Umbilical cord (tissue), 2 donors: ENCODE measurements at places on chromosomes 11 and 22. TPM values are rescaled to one million over a fixed set of nuclear protein-coding genes. Genes with fewer than 3 reads are reported as not detected.

GRCh38 chr11:123683428-123684170 lies 29.2 kb upstream of the SCN3B start:
- no peak for DNase-seq

GRCh38 chr11:21622995-21623394 lies 569.9 kb upstream of the ANO5 start:
- DNase-seq = no peak

DNA sequence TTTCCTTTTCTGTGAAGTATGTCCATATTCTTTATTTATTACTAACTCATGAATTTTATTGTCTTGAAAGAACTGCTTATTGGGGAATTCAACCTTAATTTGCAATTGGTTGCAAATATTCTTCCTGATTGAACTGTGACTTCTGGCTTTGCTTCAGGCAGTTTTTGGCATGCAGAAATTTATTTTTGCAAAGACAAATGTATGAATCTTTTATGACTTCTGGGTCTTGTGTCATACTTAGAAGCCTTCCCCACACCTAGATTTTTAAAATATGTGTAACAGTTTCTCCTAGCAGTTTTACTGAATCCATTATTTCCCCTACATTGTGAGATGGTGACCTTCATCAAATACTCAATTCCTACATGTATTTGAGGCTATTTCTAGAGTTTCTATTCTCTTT lies 12.3 kb downstream of the MRE11 start:
- no peak for DNase-seq

DNA sequence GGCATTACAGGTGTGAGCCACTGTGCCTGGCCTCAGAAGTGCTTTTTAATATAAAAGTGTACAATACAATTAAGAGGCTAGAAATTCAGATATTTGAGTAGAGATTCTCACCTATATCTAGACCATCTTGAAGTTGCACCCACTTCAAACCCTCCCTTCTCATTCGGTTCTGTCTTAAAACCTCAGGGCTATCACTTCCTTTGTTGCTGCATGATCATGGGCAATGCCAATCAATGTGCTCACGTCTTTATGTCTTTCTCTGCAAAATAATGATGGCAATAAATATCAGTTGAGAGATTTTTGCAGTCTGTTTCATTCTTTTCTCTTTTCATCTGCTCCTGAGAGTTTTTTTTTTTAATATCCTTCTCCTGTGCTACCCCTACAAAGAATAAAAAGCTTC lies 9.3 kb upstream of the NUP160 start:
- DNase-seq = no peak

DNA sequence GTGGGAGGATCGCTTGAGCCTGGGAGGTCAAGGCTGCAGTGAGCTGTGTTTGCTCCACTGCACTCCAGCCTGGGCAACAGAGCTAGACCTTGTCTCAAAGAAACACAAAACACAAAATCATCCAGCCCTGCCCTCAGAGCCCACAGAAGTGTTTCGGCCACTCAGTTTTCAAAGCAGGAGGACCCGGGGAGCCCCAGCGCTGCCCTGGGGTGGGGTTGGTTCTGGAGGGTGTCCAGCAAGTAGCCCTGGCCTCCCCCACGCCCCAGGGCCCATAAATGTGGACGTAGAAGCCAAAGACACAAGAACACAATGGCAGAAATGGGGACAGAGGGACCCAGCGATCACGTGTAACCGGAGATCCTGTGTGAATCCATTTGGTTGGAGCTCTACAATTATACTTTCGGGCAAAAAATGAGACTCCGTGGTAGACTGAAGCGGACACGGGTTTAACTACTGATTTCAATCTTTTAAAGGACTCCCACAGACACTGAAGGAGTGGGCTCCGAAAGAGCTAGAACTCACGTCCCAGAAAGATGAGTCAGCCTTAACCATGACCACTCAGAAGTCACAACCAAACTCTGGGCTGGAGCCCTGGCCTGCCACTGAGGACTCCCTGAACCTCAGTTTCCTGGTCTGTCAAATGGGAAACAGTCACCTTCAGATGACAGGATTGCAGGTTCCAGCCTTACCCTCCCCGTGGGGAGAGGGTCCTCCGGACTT lies 9.0 kb upstream of the CYTH4 start:
- DNase-seq = no peak

DNA sequence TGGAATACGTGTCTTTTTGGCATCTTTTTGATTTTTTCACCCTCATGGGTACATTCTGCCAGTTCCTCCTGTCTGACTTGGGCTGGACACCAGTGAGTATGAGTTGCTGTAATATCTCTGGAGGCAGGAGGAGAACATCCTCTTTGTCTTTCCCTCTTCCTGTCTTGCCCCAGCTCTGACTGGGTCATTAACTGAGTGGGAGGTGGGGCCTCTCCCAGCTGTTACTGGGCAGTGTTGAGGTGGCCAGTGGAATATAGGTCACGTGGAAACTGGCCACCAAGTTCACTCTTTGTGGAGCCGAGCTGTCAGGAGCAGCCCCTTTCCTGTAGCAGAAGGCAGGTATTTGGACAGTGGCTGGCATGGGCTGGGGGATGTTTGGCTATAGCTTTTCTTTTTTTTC lies 2.2 kb downstream of the GLB1L2 start:
- DNase-seq = no peak

GRCh38 chr22:46848197-46848596 lies 85.7 kb downstream of the TBC1D22A start:
- DNase-seq = peak; percentile 15

- peak; percentile 50 for DNase-seq
Observed at GRCh38 chr11:103601225-103601846, 435.1 kb upstream of the DDI1 start.

GRCh38 chr11:111976767-111977145 lies 39.6 kb downstream of the DIXDC1 start:
- DNase-seq = no peak

DNA sequence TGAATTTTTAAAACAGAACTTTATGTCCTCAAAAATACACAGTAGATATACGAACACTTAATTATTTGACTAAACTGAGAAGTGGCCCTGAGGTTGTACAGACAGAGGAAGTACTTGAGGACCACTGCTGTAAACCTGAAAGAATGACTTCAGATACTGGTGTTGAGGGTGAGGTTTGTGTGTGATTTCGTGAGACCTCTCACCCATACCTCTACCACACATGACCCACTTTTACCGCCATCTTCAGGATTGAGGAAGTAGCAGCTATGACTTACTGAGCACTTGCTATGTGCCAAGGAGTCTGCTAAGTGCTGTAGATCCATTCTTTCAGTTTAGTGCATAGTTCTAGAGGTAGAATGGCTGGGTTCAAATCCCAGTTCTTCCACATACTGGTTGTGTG lies 21.9 kb downstream of the MMP13 start:
- DNase-seq = no peak

GRCh38 chr22:17781319-17782031 lies 7.2 kb upstream of the BID start:
- DNase-seq = peak; percentile 56

GRCh38 chr11:128331317-128331716 lies 256.0 kb downstream of the ETS1 start:
- DNase-seq = no peak

DNA sequence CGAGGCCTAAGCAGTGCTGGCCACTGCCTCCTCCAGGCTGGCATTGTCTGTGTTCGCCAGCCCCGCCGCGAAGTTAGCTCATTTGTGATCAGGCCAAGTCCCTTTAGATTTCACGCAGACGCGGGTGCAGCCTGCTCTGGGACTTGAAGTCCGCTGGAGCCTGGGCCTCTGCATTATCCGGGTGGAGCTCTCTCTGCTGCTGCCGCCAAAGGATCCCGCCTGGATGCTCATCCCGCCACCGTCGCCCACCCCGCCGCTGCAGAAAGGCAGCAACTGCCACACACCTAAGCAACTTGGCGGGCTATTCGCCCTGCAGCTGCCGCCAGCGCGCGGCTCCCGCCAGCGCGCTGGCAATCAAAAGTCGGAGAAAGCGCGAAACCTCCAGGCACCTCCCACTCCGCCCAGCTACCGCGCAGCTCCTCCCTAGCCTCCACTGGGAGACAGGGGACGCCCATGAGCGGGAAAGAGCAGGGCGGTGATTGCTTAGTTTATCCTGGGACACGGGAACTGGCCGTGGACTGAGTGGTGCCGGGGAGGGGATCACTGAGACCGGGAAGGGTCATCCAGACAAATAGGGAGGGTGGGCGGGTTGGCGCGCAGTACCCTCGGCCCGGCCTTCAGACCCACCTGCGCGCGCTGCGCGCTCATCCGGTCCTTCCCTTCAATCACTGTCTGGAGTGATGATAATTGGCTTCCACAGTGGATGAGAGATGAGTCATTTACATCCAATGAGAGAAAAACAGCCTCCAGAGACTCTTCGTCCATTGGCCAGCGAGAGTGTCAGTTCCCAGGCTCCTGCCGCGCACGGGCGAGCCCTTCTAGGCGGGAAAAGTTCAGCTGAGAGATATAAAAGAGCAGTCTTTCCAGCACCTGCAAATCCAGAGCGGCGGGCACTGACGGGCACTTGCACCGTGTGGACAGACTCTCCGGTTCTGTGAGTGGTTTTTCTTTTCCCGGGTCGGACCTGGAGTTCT lies at the start of gene FAM111B:
TSS of gene FAM111B (plus strand) at position 875 of the 974 bp plus-strand sequence. CDS start 2,389 bp downstream, outside the sequence.
- DNase-seq = peak; percentile 96

DNA sequence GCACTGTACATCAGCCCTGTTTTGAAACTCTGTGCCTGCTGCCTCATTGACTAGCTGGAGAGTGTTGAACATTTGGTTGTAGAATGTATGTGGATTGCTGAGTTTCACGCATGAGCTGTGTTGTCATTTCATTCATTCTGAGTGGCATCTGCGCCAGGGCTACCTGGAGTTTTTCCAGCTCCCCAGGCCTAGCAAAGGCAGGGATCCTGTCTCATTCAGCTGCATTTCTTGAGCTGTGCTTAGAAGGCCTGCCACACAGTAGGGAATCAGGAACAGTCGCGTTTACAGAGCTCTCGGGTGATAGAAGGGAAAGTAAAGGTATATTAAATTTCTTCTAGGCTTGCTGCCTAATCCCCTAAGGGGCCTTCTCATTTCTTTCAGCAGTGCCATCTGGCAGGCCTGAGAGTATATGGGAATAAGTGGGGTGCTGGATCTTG lies 44.3 kb downstream of the PTPRJ start:
- DNase-seq = peak; percentile 29

DNA sequence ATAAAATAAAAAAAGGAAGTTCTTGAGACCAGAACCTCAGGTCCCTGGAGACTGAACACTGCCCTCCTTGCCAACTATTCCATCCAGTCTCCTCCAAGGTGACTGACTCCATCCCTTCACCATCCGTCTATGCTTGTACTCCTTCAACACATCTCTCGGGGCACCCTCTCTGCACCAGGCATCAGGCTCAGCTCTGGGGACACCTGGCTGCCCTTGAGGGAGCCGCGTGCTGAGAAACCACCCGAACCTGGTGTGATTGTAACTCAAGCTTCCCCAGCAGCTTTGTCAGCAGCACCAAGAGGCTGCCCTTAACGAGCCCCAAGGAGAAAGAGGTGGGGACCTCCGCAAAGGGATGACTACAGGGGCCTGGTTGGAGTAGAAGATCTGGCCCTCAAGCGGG lies 1.7 kb downstream of the PTPN5 start:
- no peak for DNase-seq

DNA sequence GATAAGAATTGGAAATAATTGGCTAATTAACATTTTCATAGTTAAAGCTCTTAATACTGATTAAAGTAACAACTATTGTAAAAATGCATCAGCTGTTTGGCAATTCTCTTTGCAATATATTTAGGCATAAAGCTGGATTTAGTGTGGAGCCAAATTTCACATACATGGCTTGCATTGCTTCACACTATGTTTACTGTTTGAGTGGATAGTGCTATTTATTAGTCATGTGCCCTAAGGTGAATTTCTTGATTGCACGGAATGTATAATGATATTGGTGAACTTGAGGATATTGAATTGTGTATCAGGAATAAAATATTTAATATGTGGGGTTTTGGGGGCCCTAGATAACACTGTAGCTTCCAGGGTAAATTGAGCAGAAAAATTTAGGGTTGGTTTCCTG lies 100.9 kb downstream of the AASDHPPT start:
- no peak for DNase-seq

GRCh38 chr11:14446701-14447169 lies 52.9 kb downstream of the COPB1 start:
- DNase-seq = no peak

DNA sequence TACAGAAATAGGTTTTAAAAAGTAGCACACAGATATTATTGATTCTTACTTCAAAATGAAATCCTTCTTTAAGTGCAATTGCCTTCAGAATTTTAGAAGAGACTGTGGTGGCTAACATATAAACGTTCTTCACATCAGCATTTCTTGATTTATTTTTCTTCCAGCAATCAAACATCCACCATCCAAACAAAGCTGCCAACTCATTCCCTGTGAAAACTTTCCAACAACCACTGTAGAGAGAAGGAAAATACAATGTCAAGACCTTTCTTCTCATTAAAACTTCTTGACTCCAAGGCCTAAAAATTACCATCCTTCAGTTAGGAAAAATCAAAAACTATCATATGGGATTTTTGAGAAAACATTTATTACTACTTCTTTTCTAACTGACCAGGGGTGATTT lies 34.0 kb upstream of the P4HA3 start:
- no peak for DNase-seq

- DNase-seq = no peak
Observed at GRCh38 chr11:130945896-130946295, 29.6 kb upstream of the SNX19 start.

- DNase-seq = peak; percentile 79
Observed at GRCh38 chr11:47514825-47515647, 37.9 kb downstream of the CELF1 start.

DNA sequence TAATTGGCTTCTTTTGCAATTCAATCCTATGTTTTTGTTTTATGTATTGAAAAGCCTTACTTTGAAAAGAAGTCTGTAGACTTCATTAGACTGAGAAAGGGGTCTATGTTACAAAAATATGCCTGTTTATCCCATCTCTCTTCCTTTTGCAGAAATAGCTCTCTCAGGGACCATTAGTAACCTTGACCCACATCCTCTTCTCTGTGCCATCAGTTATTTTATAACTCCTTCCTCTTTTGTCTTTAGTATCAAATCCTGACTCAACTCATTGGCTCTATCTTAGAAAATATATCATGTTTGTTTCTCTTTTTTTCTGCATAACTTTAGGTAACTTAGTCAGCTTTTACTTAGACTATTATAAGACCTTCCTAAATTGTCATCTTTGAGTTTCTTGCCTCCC lies 20.3 kb downstream of the ZC3H12C start:
- DNase-seq = no peak

Gene CCDC116
- not detected for total RNA-seq

Gene PYGM
- 14.7 TPM for total RNA-seq

Gene C11orf98
- 14.2 TPM for total RNA-seq

Gene ANKRD42
- 25.8 TPM for total RNA-seq

Gene KRTAP5-1
- total RNA-seq = not detected

Gene APOL4
- 3.9 TPM for total RNA-seq

Gene PANX3
- not detected for total RNA-seq
